ENCODE measurements at places on chromosomes 12 and 14.
A peak's percentile ranks its signal among the peaks of the same experiment; 100 is the strongest.

GRCh38 chr14:102348376-102348775, 14.3 kb downstream of the CINP start:
- no peak for DNase-seq

- DNase-seq = peak; percentile 54
Measured at GRCh38 chr14:21923820-21924219, 250.2 kb upstream of the OR4E1 start.

DNA sequence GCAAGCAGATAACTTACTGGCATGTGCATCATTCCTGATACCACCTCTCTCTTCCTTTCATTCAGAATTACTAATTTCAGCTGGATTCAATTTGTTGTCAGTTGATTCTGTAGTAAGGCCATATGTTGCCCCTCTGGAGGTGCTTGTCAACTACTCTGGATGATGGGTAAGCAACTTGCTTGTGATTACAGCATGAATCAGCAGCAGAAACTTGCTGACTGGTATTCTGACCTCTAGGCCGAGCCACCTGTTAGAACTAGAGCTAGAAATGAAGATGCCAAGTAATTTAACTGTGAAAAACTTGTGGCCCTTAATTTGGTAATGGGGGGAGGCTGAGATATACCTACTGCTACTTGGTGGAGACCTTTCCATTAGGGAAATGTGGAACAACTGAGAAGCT, 5.1 kb downstream of the RNF10 start:
- no peak for DNase-seq

DNA sequence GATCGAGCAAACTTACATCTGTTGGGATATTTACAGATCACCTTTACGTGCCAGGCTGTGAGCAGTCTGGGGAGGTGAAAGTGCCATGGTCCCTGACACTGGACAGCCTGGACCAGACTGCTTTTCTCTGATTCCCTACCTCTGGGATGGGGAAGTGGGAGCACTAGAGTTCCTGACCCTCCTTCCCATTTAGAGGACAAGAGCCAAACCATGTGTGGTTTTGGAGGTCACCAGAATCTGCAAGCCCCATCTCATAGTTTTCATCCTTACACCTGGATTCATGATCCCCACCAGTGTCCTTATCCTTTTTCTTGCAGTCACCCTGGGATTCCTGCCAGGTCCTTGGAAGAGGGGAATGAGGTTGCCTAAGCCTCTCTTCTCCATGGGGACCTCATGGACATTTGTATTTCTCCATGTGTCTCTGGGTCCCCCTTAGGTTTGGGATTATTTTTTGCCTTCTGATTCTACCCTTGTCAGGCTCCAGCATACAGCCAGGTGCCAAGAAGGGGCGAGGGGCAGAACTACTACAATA, 1.5 kb upstream of the WNT10B start:
- no peak for DNase-seq

GRCh38 chr14:74616507-74616906, 4.5 kb upstream of the LTBP2 start:
- no peak for DNase-seq

DNA sequence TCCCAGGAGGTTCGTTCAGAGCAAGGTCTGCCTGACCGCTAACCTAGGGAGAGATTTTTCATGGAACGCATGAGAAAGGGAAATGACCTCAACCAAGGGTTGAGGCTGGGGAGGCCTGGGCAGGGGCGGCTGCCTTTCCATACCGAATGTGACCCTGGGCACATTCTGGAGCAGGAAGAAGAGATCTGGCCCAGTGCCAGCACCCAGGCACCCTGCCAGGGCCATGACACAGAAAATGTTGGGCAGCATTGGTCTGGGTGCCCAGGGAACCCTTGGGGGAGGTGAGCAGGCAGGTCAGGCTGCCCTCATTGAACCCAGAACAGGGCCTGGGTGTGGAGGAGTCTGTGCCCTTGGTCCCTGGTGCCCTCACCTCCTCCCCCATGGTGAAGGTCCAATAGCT, 106.8 kb downstream of the CALM1 start:
- no peak for DNase-seq

GRCh38 chr12:5391653-5392052, 40.3 kb upstream of the NTF3 start:
- DNase-seq = no peak

GRCh38 chr12:3510597-3510996, 19.6 kb downstream of the PRMT8 start:
- no peak for DNase-seq

- no peak for DNase-seq
Measured at GRCh38 chr12:20370014-20370386, 1.7 kb downstream of the PDE3A start.

DNA sequence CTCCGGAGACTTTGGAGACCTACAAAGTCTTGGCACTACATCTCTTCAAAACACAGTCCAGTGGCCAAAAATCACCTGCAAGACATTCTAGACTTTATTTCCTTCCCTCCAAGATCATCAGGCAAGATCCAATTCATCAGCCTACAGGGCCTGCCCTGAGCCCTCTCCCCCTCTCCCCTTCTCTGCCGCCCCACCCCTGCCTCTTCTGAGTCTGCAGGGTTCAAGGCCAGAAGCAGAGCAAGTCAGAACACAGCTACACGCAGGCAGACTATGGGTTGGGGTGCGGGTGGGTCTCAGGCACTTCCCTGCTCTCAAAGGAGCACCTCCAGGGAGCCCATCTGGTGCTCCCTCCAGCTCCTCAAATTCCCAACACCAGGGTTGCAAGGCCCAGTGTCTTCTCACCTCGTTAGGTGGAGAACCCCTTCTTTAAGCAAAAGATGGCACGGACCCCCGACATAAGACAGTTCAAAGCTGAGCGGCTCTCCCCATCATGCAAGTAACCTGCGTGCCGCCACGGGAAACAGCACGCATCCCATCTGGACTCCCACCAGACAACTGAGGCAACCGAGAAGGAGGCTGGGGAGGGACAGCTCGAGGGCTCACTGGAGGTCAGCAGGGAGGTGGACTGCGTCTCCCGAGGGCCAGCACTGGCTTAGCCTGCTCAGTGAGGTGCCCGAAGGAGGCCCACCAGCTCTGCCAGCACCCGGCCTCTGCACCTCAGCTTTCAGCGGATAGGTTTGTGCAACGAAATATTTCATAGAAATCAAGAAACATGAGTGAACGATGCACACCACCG, 5.6 kb upstream of the INF2 start:
- no peak for DNase-seq

DNA sequence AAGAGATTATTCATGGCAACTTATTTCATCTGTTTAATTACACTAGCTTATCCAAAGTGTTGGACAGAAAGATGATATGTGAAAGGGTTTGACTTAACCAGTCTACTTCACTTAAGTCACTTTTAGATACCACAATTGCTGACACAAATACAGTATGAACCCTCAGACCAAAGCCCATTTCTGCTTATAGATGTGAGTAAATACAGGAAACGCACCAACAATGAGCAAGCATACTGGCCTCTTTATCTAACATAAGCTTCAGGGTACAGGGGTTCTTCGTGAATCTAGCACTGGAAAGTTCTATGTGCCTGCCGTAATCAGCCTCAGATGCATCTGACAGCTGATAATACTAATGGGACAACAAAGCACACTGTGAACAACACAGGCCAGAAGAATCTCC, 209.6 kb downstream of the MED13L start:
- no peak for DNase-seq

GRCh38 chr12:104873374-104873773, 84.7 kb downstream of the SLC41A2 start:
- DNase-seq = no peak

DNA sequence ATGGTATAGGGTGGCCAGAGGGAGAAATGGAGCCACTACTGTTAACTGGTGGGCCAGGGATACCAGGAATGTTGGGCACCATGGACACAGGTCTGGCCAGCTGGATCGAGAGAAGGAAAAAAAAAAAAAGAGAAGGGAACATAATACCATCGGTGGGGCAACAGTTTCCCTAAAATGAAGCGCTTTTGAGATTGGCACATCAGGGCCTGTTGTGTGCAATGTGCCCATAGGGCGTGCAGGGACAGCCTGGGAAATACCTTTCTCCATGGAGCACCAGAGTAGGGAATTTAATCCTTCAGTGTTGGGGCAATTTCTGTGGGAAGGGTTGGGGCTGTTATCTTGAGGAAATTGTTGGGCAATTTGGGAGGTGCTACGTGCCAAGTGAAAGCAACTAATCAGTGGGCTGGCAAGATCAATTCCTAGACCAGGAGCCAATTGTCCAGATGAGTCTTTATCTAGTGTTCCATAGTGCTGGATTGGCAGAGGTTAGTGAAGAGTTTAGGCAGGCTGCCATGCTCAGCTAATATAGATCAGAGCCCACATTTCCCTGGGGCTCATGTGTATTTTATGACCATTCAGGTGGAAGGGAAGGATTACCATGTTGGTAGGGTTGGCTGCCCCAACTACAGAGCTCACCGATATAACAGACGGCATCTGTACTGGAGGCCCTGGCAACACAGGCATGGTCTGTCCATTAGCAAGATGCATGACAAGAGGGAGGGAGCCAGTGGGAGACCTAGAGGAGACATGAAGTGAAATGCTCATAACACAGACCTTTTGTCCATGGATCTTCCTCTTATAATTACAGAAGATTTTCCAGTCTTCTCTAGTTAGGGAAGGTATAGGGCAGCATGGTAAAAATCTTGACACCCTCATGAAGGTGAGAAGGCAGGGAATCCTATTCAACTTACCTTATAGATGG, 25.5 kb upstream of the NPFF start:
- DNase-seq = no peak

- peak; percentile 44 for DNase-seq
Measured at GRCh38 chr12:110073049-110073831, 24.9 kb upstream of the C12orf76 start.

GRCh38 chr12:57874166-57875108, 27.9 kb upstream of the CTDSP2 start:
- DNase-seq = no peak

GRCh38 chr12:24378548-24379407, 429.3 kb upstream of the SOX5 start:
- DNase-seq = no peak

DNA sequence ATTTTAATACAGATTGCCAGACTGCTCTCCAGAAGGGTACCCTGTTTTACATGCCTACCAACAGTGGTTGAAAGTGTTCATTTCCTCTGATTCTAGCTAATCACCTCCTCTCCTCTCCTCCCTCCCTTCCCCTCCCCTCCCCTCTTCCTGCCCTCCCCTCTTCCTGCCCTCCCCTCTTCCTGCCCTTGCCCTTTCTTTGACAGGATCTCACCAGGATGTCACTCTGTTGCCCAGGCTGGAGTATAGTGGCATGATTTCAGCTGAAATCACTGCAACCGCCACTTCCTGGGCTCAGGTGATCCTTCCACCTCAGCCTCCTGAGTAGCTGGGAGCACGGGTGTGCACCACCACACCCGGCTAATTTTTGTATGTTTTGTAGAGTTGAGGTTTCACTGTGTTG, 24.7 kb downstream of the APAF1 start:
- no peak for DNase-seq

GRCh38 chr14:55699131-55700057, 119.4 kb downstream of the KTN1 start:
- no peak for DNase-seq

DNA sequence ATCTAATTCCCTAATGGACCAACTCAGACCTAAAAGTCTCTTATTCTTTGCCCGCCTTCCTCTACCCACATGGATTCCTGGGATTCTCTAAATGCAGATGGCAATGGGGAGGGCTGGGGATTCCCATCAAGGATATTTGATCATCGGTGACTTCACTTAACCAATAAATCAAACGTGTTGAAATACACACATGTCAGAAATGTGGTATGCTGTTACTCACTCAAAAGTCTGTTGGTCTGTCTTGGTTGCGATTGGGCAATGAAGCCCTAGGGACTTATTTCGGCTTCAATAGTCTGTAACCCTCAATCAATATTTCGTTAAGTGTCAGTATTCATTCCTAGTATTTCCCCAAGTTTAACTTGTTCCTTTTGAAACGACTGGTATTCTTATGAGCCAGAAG, 117.2 kb upstream of the DIO3 start:
- DNase-seq = no peak

- no peak for DNase-seq
Measured at GRCh38 chr14:50225067-50225973, 6.1 kb downstream of the SOS2 start.

DNA sequence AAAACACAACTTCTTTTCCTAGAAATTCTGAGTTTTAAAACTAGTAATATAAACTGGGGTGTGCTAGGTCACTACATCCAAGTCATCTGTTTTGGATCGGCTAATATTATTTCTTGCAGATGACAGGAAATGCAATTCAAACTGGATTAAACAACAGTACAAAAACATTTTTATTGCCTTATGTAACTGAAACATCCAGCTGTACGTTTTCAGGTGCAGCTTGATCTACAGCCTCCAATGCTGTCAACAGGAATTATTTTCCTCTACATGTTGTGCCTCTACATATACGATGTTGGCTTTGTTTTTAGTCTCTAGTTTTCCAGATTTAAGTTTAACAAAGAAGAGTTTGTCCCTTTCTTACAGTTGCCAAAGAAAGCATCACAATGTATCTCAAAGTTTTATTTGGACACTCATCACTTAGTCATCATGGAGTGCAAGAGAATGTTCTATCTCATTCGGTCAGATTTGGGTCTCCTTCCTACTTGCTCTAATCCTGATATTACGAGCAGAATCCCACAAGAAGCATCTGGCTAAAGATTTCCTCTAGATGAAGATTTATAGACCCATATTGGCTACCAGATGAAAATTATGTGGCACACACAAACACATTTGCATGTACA, 326.7 kb downstream of the SLC6A15 start:
- no peak for DNase-seq

- no peak for DNase-seq
Measured at GRCh38 chr12:122308811-122309210, 42.5 kb upstream of the VPS33A start.

GRCh38 chr12:9378430-9378835, 170.2 kb upstream of the PZP start:
- no peak for DNase-seq

DNA sequence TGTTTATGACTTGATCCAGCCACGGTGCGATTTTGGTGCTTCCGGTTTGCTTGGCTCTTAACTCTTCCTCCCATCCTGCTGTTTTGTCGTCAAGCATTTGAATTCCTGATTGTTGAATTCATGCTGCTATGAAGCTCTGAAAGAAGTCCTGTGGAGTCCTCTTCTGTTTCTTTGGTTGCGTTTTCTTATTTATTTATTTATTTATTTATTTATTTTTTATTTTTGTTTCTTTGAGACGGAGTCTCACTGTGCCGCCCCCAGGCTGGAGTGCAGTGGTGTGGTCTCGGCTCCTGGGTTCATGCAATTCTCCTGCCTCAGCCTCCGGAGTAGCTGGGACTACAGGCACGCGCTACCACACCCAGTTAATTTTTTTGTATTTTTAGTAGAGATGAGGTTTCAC, 3.0 kb upstream of the MTA1 start:
- no peak for DNase-seq

GRCh38 chr12:125187148-125187745, 122.0 kb downstream of the AACS start:
- no peak for DNase-seq

- DNase-seq = no peak
Measured at GRCh38 chr14:101350021-101350420, 211.3 kb upstream of the DIO3 start.

DNA sequence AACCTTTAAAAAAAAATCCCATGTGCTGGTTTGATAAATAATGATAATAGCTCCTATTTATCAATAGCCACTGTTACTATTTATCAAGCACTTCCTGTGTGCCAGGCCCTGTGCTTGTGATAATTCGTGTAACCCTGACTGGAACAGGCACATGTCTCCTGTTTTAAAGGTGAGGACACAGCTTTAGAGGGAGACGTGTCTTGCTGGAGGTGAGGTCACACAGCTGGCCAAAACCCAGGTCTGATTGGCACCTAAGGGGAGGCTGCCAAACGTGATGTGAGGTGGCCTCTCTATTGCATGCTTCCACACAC, 156.6 kb downstream of the VRK1 start:
- no peak for DNase-seq

All from CD4-positive, alpha-beta T cell treated with Interleukin-17A for 4 hours (primary cell).